Activated CD8-positive, alpha-beta memory T cell treated with anti-CD3 and anti-CD28 coated beads for 1 hour (primary cell): ENCODE measurements at places on chromosomes 7 and 10.

DNA sequence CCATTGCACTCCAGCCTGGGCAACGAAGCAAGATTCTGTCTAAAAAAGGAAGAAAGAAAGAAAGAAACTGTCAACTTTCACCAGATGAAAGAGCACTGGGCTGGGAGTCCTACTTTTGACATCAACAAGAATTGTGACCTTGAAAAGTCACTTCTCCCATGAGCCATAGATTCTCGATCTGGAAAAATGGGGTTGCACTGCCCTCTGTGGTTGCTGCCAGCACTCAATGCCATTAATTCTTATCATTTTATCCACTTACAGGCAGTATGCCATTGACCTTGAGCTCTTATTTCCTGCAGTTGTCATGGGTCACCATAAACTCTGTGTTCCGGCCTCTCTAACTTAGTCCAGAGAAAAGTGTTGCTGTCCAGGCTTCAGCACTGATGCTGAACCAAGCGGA is 137.2 kb downstream of the NOC3L start:
- DNase-seq = no peak

GRCh38 chr7:129841465-129841864 is 111.3 kb downstream of the UBE2H start:
- DNase-seq = no peak

- no peak for DNase-seq
These were observed 70.8 kb upstream of the PARD3 start for GRCh38 chr10:34885898-34886297.

DNA sequence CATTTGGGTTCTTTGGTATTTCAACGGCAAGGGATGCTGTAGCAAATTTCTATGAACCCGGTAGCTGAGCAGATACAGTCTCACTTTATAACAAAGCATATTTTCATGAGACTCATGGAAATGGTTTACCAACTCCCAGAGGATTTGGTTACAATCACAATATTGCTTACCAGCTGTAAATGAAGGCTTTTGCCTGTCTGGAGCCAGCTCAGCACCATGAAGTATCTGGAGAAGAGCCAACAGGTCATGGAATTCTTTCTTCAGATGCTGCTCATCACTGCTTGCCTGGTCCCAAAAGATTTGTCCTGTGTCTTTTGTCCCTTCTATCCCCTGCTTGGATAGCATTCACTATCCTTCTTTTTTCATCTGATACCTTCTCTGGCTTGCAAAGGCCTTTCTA is 316.9 kb upstream of the PHYHIPL start:
- DNase-seq = no peak

GRCh38 chr7:12809476-12809875 is 122.0 kb downstream of the ARL4A start:
- DNase-seq = no peak

GRCh38 chr10:129786216-129786615 is 177.9 kb downstream of the EBF3 start:
- no peak for DNase-seq

- DNase-seq = no peak
These were observed 15.2 kb upstream of the CELF2 start for GRCh38 chr10:11002485-11002884.

- DNase-seq = no peak
These were observed at the start of gene BLNK for GRCh38 chr10:96271016-96271815. TSS of gene BLNK (minus strand) at chr10:96271569. CDS start at chr10:96271398, 171 bp downstream.

DNA sequence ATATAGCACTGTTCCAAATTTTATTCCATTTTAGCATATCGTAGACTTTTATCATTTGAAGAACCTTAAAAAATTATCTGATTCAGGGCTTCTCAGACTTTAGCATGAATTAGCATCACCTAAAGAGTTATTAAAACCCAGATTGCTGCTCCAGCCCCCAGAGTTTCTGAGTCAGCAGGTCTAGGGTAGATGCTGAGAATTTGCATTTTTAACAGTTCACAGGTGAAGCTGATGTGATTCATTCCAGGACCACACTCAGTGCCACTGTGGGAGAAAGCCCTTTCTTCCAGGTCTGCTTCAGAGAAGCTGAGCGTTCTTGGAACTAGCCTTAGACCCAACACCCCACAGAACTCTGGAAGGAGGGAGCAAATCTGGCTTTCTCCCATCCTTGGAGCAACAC is 174.1 kb upstream of the YAE1 start:
- DNase-seq = no peak

- DNase-seq = no peak
These were observed 73.3 kb upstream of the WAC start for GRCh38 chr10:28459453-28460144.

DNA sequence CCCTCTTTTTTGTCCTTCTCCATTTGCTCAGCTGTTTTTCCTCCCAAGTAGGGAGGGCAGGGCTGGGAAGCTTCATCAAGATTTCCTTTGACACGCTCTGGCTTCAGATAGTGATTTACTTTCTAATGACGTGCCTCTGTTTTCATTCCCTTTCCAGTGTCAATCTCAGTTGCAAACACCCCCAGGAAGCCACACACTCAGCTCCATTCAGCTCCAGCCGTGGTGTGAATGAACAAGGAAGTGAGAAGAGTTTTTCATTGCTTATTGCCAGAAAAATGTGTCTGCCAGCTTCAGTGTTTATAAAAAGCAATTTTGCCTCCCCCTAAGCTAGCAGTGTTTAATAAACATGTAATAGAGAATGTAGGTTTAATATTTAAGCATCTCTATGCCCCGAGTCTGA is 108.7 kb upstream of the DPP6 start:
- no peak for DNase-seq

DNA sequence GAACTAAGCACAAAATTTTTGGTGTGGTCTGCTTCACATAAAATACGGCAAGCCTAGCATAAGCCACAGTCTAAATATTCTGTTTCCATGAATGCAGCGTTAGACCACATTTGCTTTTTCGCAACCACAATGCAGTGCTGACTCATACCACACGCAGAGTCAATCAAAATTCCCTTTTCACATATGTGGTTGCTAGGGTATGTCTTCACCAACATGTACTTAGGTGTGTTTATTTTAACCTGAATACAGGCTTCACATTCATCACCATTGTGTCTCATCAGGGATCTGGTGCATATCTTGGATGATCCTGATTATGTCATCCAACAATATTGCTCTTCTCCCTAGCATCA is 90.8 kb downstream of the CHN2 start:
- DNase-seq = no peak

- DNase-seq = no peak
These were observed at the start of gene ANKRD1 for GRCh38 chr10:90920986-90921666. TSS of gene ANKRD1 (minus strand) at chr10:90921087. CDS start at chr10:90921027, 60 bp downstream.

- DNase-seq = no peak
These were observed 6.6 kb downstream of the CREB5 start for GRCh38 chr7:28418966-28419365.

DNA sequence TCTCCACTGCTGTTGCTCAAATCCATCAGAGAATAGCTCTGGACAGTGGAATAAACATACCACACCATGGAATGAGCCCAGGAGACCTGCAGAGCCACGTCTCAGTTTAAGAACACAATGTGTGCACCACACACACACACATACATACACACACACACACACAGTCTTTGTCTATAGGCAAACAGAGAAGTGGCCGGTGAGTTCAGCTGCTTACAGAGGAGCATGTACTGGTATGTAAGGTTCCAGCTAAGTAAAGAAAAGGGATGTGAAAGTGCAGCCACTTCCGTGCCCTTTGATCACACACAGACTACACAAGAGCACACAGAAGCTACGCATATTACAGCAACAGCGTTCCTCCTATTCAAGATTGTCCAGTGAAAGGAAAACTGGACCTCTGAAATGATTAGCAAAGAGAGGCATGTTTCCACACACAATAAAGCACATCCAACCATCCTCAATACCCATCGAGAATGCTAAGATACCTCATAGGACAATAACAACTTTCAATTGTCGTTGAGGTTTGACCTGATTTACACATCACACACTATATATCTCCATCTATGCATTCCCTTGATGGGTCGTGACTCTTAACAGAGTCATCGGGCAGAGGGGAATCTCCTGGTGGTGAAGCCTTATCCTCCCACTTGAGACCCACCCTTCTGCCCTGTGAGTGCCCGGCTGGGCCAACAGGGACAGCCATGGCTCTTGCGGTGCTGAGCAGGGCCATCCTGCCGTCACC is 23.6 kb downstream of the SLC35B4 start:
- DNase-seq = no peak

GRCh38 chr7:30984359-30985107 is 20.8 kb downstream of the GHRHR start:
- DNase-seq = no peak

DNA sequence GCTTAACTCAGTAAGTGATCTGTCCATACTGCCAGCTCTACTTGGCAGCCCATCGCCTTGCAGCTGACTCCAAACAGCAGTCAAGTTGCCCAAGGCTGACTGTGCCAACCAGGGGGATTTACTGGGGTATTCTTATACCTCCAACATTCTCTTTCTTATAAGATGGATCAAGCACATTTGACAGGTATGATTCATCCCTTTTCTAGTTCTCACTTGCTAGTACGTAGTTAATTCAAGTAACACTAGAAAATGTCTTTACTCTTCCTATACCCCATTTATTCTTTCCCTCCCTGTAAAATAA is 77.0 kb downstream of the SLC25A13 start:
- no peak for DNase-seq

GRCh38 chr10:105185161-105185560 is 544.1 kb downstream of the SORCS3 start:
- DNase-seq = no peak

GRCh38 chr7:1643270-1644092 is 26.6 kb upstream of the ELFN1 start:
- no peak for DNase-seq

DNA sequence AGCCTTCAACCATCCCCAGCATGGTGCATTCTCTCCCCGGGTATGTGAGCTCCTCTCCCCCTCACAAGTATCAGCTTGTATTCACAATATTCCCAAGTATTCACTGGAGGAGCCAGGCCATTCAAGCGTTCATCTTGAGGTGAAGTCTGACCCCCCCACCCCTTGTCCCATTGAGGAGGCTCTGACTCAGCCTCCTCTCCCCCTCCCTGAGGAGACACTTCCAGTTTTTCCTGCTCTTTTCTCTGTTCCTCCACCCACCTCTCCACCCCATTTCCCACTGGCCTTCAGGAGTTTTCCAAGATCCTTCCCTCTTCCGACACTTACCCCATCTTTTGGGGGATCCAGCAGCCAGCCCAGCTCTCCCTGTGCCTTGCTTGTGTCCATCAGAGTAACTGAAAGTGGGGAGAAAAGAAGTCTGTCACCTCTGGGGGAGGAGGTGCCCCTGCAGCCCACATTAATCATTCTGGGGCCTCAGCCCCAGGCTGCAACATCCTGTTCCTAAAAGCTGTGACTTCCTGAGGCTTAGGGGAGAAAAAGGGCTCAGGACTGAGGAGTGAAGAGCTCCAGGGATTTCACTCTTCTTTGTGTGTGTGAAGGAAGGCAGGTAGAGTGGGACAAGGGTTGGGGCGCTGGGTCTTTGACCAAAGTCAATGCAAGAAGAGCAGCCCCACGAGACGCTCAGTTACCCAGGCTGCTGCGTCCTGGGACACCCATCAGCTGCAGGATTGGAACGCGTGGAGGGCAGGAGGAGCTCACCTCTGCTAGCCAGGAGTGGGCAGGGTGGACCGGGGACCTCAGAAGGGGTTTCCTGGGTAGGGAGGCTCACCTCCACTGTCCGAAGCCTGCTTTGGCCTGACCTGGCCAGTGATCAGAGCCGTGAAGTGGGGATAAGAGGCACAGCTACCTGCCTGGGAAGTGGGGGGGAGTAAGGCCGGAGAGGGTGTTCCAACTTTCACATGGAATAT is 1.1 kb downstream of the EPHA1 start:
- DNase-seq = no peak

- DNase-seq = peak; percentile 14
These were observed 593 bp upstream of the ADRA2A start for GRCh38 chr10:111076191-111076681.

DNA sequence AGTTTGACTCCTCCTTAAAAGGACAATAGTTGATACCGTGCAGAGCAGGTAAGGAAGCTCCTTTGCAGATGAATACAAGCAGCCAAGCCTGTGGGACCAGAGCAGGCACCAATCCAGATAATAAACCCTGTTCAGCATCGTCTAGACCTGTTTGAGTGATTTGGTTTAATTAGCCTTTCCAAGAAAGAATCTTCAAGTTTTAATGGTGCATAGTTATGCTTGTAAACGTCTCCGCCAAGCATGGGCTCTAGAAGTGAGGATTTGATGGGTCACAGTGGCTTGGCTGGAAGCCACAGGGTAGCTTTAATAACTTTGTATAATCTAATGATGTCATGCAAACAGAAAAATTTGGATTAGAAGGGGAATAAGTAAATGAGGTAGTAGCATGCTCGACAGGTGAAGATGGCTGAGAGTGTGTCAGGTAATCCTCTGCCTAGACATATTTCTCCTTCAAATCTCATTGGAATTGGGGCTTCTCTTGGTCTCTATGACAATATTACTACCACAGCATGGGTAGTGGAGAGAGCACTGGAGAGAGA is 188.4 kb downstream of the DYNC1I1 start:
- no peak for DNase-seq

- DNase-seq = no peak
These were observed 21.0 kb downstream of the PIP4K2A start for GRCh38 chr10:22693371-22693784.

DNA sequence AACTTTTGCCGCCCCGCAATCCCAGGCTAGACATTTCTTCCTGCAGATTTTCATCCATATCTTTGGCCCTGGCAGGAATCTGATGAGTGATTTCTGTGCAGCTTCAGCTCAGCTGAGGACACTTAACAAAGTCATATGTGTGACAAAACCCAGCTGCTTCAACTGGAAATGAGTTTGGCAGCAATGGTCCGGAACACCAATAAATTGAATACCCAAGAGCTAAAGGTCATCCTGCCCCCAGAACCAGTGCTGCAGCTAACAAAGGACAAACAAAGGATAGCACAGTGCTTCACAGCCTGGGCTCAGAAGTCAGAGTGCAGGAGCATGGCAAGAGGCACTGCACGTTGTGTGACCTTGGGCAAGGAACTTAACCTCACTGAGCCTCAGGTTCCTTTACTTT is 40.0 kb upstream of the TRIL start:
- no peak for DNase-seq

DNA sequence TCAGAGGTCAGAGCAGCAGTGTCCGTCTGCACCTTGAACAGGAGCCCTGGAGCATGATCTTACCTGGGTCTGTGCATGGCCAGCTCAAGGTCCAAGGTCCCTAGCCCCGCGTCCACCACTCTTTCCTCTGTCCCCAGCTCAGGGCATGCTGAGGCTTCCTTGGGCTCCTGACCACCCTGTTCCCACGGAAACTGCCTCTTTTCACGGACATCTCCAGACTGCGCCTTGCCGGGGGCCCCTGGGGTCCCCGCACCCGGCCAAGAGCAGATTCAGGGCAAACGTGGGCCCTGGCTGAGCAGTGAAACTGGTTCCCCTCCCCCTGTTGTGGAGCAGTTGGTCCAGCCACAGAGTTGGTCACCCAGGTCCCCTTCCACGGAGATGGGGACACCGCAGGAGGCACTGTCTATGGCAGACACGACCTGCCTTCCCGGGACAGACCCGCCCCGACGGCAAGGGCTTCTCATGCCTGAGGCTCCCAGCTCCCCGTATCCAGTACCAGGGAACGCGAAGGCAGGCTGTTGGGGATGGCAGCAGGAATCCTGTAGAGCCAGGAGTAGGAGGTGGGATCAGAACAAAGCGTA is 217.4 kb upstream of the PPP2R2D start:
- DNase-seq = no peak

DNA sequence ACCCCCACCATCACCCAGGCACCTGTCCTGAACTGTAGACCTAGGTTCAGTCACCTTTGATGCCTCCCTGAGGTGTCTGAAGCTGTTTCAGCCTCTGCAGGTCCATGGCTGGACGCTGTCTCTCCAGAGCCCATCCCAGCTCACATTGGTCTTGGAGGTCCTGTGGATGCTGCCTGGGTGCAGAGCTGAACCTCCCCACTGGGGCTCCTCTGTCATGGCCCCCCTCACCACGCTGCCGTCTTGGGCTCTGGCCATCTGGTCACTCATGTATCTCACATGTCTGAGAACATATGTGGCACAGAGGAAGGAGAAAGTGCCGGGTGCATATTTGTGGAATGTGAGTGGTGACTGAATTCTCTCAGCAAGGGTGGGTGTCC is 108.9 kb downstream of the NKX6-2 start:
- DNase-seq = no peak
